ENCODE measurements at places on chromosomes 4 and X.

DNA sequence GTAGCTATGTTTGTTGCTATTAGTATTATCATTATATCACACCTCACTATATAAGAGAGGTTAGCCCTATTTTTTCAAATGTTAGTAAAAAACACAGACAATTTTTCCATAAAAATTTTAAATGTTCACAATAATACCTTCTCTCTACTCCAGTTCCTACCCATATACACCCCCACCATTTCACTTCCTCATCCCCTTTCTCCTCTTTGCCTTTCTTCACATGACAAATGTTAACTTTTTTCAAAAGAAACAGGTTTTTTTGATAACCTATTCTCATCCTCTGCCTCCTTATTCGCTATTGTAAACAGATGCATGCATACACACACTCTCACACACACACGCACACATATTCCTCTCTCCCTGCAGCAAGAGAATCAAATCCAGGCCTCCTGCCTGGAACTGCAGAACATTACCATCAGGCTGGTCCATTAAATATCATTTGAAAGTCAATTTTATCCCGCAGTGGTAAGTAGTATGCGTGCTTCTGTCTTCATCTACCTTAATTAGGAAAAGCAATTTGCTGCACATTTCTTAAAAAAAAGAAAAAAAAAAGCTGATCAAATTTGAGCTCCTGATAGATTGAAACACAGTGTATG, 55.5 kb downstream of the MID1IP1 start:
- no peak for DNase-seq

DNA sequence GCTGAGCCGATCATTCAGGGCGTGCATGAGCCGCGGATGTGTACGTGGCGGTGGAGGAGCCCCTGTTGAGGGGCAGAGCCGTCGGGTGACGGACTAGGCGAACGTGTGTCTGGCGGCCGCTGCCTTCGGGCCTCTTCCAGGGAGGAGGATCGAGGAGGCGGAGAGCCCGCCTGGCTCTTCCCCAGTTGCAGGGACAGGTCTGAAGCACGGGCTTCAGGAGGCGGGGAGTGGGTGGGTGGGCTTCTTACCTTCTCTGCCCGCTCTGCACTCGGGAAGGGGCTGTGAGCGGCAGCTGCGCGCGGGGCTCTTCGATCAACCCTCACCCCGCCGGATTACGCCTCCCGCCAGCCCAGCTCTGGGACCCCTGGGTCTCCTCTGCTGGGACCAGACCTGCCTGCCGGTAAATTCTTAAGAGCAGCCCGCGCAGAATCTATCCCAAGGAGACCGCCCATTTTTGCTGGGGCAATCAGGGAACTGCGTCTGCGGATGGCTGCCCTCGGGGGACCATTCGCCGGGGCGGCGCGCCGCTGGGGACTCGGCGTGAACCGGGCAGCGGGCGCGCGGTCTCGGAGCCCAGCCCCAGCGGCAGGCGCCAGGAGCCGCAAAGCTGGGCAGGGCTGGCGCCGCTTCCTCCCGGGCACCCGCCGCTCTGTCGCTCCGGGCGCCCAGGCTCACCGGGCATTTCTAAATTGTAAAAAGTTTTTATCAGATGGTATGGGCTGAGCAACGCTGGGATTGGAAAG, 4.9 kb downstream of the PLAC8 start:
- peak; percentile 35 for DNase-seq

DNA sequence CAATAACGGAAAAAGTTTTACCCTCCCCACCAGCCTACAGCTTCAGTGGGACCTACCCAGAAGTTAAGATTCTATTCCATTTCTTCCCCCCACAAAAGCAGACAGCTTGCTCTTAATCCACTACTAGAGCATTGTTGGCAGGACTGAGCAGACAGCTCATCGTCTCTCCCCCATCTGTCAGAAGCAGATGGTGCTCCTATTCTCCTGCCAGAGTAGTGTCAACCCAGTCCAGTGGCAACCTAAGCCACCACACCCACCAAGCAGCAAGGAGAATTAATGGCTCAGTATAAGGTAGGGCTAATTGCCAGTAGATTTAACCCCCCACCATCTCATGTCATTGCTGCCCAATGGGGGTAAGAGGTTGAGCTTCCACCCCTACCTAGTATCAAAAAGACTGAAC, 62.0 kb downstream of the AWAT2 start:
- DNase-seq, result no peak

DNA sequence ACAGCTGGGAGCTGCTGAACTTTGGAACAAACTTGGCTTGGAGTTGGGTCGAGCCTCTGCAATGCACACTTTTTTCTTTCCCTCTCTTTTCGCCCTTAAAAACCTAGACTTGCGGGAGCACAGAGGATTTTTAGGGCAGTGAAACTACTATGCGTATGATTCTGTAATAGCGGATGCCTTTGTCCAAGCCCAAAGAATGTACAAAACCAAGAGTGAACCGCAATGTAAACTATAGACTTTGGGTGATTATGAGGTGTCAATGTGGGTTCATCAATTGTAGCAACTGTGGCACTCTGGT, 493 bp upstream of the SH3D19 start:
- no peak for DNase-seq

GRCh38 chr4:40923316-40924095, 173.8 kb downstream of the NSUN7 start:
- no peak for DNase-seq

GRCh38 chrX:8927701-8928100, 106.2 kb downstream of the FAM9B start:
- DNase-seq, result no peak

- no peak for DNase-seq
Observed at GRCh38 chrX:21885568-21885967, 29.8 kb downstream of the YY2 start.

GRCh38 chrX:56726605-56727004, 2.4 kb upstream of the NBDY start:
- no peak for DNase-seq

DNA sequence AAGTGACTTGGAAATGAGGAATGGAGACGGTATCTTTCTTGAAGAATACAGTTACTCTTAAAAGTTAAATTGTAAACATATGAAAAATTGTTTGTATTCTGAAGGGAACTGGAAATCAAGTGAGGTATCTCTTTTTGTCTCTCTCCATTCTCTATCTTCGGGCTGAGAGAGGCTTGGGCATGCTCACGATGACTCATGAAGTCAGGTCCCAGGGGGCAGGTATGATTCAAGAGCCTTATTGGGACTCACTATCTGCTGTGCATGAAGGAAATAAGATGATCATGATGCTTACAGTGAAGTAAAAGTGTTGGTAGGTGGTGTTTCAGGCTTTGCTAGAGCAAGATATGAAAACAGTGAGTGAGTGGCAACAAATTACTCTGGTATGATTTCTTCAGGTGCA, 200.4 kb upstream of the PITX2 start:
- DNase-seq, result no peak

- DNase-seq, result no peak
Observed at GRCh38 chrX:44842550-44843317, 1.1 kb upstream of the DUSP21 start.

DNA sequence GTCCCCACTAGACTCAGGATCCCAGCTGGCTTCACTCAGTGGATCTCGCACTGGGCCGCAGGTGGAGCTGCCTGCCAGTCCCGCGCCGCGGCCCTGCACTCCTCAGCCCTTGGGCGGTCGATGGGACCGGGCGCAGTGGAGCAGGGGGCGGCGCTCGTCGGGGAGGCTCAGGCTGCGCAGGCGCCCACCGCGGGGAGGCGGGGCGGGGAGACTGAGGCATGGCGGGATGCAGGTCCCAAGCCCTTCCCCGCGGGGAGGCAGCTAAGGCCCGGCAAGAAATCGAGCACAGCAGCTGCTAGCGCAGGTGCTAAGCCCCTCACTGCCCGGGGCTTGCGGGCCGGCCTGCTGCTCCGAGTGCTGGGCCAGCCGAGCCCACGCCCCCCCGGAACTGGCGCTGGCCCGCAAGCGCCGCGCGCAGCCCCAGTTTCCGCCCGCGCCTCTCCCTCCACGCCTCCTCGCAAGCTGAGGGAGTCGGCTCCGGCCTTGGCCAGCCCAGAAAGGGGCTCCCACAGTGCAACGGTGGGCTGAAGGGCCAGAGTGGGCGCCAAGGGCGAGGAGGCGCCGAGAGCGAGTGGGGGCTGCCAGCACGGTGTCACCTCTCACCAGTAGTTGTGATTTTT, 1038.0 kb downstream of the PCDH19 start:
- DNase-seq, result no peak

- no peak for DNase-seq
Observed at GRCh38 chrX:84453351-84454246, 48.7 kb downstream of the HDX start.

DNA sequence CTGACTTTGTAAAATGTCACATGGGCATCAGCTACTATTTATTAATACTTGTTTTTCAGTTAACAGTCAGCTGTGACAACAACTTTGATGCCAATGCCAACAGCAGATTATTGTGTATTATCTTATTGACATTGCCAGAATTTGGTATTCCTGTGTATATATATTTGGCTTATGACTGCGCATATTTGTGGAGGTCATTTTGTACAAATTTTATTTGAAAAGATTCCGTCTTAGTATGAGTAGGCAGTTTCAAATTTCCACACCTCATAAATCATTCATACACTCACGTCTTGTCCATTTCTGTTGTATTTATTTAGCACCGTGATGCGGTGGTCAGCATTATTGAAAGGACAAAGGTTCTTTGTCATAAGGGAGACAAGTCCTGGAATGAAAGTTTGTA, 558.2 kb upstream of the NDST4 start:
- no peak for DNase-seq

GRCh38 chr4:56908206-56909085, 746 bp downstream of the REST start:
- DNase-seq, result peak; percentile 47

GRCh38 chr4:189845145-189845846, 95.4 kb upstream of the FRG1 start:
- no peak for DNase-seq

DNA sequence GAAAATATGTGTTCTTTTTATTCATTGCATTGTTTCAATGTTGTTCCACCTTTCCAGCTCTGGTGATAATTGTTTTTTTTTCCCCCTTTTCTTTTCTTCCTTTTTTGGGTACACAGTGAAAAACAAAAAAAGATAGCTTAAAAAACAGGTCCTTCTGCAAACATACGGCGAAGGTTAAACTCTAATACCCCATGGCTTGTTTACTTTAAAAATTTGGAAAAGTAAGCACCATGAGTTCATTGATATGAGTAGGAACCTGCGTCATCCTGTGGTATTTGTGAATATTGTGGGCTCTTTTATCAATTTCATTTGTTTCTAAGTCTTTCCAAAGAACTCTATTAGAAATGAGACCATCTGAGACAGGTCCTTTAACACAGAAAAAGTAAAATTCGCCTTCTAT, 123.5 kb downstream of the CHRNA9 start:
- DNase-seq, result no peak

DNA sequence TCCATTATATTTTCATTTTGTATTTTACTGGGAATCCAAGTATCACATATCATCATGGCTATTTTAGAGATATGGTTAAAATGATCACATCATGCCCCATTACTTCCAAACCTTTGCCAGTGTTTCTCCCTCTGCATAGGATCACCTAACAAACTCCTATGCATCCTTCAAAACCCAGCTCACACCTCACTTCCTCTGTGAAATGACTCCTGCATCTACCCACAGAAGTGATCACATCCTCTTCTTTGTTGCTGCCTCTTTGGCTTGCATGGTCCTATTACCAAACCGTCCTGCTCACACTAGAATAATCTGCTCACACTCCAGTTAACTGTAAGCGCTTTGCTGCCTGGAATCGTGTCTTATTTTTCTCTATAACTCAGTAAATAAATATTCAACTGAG, 74.7 kb upstream of the C4orf50 start:
- DNase-seq, result no peak
